ENCODE measurements at places on chromosomes 12 and 14.

- no peak for DNase-seq
These were observed 137.6 kb downstream of the VRK1 start for GRCh38 chr14:96934638-96935330.

DNA sequence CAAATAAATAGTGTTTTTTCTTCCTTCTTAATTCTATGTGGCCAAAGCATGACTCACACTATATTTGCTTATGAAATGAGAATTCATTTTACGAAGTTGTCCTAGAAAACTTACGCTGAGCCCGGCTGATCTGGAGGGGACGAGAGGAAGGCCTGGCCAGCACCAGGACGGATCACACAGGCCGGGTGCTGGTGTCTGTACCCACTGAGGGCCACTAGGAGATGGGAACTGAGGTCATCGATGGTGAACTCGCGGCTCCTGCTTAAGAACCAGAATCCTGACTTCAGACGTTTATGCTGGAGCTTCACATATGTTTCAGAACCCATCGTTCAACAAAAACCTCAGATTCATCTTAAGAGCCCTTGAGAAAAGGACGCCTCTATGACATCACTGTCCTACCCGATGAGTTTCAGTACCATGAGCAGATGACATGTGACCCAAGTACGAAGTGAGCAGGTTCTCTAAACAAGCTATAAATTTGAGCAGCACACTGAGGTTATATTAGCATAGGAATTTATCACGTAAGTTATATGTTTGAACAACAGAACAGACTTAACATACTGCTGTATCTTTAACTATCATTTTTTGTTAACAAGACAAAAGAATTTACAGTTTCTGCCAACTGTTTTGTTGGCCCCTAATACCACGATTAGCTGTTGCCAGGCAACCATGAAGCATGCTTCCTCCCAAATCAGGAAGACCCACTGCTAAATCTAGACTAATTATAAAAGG lies 111.9 kb downstream of the FOXN3 start:
- DNase-seq: peak; percentile 42

GRCh38 chr14:85186082-85186481 lies 343.9 kb upstream of the FLRT2 start:
- no peak for DNase-seq

- DNase-seq: no peak
These were observed 4.6 kb downstream of the IFI27 start for GRCh38 chr14:94115058-94115591.

GRCh38 chr12:122227341-122227740 lies 1.5 kb upstream of the DIABLO start:
- no peak for DNase-seq

DNA sequence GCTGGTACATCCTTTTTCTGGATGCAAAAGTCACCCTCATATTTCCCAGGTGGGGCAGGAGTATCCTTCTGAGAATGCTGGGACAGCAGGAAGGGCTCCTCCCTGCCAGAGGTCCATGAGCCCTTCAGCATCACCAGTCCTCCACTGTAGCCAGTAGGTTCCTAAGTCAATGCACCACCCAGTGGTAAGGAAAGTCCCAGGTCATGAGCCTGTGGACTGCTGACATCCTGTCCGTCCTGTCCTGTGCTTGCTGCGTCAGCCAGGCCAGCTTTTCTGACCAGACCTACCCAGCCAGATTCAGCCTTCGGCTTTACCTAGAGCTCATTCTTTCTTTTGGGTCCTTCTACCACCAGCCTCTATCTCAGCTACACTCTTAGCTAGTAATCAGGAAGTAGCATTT lies 23.0 kb upstream of the ACTN1 start:
- peak; percentile 20 for DNase-seq

DNA sequence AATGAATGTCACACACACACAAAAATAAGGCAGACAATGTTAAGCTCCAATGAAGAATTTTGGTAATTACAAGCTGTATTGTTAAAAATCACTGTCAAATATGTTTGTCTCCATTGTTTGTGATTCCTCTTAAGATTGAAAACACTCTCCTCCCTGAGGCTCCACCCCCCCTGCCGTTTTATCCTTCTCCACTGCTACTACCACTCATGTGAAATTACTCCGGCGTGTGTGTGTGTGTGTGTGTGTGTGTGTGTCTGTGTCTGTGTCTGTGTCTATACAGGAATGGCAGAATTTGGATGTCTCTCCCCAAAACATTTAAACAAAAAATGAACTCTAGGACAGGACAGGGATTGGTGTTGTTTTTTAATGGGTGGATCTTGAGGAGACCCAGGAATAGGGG lies 365.1 kb upstream of the DIO2 start:
- no peak for DNase-seq

- peak; percentile 67 for DNase-seq
These were observed 33.5 kb upstream of the NXPH4 start for GRCh38 chr12:57182918-57183575.

- DNase-seq: no peak
These were observed 249.1 kb downstream of the ADGRD1 start for GRCh38 chr12:131202592-131203378.

DNA sequence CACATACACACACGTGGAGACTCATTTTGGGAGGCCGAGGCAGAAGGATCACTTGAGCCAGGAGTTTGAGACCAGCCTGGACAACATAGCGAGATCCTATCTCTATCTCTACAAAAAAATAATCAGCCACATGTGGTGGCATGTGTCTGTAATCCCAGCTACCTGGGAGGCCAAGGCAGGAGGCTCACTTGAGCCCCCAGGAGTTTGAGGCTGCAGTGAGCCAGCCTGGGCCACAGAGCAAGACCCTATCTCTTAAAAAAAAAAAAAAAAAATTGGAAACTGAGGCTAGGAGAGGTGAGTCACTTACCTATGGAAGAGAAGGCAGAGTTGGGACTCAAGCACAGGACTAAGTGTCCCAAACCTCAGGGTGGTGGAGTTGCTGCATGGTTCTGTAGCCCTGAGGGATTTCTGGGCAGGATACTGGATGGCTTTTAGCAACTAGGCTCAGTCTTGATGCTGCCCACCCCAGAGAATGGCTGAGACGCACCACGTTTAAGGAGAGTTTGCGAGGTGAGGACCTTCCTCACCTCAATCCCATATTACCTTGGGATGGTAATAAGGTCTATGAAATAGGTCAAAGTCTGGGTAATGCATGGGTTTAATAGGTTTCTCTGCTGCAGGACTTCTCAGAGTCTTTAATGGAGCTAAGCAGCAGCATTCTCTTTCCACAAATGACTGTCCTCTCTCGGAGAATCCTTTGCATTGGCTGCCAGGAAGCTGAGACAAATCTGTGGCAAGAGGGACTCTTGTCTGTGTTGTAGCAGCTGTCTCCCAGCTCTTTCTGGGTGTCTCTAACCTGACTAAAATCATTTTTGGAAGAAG lies 35.6 kb downstream of the SH2B3 start:
- no peak for DNase-seq

GRCh38 chr12:4431866-4432265 lies 13.7 kb downstream of the FGF6 start:
- no peak for DNase-seq

GRCh38 chr12:64004641-64005040 lies 160.1 kb downstream of the SRGAP1 start:
- DNase-seq: peak; percentile 53

GRCh38 chr14:97224016-97224415 lies 426.8 kb downstream of the VRK1 start:
- no peak for DNase-seq

DNA sequence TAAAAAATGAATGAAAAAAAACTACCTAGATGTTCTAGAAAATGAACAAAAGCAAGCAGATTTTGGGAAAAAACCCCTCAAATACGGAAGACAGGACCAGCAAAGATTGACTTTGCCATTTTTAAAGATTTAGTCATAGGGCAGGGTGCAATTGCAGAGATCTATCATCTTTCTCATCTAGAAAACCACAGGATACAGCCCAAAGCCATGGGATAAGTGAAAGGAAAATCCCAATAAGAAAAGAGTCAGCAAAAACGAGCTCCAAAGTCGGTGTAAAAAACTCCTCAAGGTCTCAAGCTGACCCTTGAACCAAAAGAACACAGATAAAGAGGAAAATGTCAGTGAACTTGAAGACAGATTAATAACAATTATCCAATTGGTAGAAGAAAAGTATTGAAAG lies 28.0 kb downstream of the CEP290 start:
- DNase-seq: peak; percentile 50

- DNase-seq: no peak
These were observed 156.8 kb downstream of the GLT1D1 start for GRCh38 chr12:129009833-129010622.
